T-helper 17 cell (primary cell): ENCODE measurements at places on chromosomes 16 and 17.

DNA sequence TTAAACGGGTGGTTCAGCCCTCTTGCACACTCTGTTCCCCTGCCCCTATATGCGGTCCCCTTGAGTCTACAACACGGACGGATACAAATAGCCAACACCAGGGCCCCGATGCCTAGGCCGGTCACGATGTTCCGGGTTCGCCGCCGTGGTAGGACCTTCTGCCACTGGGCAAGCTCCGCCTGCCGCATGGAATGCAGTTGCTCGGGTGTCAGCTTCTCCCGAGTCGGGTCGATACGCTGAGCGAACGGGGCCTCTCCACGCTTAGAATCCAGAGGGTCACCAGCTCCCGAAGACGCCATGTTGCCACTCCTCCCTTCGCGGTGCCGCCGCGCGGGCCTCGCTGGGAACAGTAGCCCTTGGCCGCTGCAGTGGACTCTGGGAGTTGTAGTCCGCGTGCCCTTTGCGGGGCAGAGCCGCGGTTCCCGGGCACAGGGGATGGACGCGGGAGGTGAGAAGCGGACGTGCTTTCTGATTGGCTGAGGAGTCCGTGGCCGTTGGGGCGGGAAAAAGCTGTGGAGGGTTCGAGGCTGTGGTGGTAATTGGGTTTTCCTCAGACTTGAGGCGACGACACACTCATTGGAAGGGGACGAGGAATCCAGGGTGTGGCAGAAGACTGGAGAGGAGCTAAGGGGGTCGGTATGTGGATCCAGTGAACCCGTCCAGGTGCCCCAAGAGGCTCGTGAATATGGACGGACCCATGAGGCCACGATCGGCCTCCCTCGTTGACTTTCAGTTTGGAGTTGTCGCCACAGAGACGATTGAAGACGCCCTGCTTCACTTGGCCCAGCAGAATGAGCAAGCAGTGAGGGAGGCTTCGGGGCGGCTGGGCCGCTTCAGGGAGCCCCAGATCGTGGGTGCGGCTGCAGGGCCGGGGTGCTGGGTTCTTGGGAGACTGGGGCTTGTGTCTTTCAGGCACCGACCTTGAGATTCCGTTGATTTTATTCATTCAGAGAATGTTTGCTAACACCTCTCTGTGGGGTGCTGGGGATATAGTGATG, at the start of the genes CNTD1 and COA3:
Gene CNTD1 (plus strand): TSS at position 479 of the 998 bp plus-strand sequence. CDS start 207 bp downstream, at position 686.
Gene COA3 (minus strand): TSS at position 322 of the 998 bp plus-strand sequence. CDS start 23 bp downstream, at position 299.
- DNase-seq: peak; percentile 64

DNA sequence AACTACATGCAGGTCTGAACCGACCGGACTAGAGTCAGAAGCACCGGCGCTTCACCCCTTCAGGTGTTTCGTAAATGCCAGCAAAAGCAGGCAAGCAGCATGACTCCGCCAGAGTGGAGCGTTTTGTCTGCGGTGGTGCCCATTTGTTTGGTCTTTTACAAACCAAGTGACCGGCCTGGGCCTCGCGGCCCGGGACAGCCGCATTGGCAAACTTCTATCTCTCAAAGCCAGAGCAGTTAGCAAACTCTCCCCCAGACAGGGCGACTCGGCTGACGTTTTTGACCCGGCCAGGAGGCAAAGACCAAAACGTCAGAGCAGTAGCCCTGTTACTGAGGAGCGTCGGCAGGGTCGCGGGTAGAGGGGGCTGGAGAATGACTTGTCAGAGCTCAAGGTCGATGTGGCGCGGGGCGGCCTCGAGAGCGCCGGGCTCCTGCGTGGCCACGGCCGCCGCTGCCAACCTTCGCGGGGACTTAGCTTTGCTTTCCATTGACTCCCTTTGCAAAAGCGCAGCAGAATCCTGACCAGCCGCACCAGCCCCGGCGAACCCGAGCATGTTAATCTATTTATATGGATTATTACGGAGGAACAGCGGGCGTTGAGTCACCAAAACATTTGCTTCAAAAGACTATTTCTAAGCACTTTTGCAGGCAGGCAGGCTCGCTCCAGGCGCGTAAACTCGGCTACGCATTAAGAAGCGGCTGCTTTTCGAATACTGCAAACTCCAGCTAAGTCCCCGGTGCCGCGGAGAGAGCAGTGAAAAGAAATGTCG, 763 bp upstream of the SOX9 start:
- DNase-seq: no peak

- no peak for DNase-seq
Observed at GRCh38 chr17:54971901-54972300, 3.3 kb downstream of the STXBP4 start.

GRCh38 chr17:79937391-79938335, 98.0 kb downstream of the TBC1D16 start:
- no peak for DNase-seq

DNA sequence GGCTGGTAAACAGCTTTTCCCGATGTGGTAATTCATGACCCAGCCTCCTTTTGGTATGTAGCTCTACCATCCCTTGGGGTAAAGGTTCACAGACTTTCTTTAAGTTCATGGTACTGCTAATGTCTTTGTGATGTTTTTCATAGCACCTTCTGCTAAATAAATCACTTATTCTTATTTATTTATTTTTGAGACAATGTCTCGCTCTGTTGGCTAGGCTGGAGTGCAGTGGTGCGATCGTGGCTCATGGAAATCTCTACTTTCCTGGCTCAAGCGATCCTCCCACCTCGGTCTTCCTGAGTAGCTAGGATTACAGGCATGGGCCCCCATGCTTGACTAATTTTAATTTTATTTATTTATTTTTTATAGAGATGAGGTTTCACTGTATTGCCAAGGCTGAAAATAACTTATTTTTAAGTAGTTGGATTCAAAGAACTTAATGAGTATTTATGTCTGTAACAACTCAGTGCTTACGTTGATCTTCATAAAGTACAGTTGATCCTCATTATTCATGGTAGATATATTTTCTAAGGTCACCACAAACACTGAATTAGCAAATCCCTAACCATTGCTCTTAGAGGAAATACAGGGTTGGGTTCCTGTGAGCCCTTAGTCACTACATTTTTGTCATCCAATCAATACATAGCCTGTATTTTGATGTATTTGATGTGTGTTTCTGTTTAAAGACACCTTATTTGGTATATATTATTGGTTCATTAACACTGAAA, 97.1 kb downstream of the SHISA9 start:
- DNase-seq: no peak

DNA sequence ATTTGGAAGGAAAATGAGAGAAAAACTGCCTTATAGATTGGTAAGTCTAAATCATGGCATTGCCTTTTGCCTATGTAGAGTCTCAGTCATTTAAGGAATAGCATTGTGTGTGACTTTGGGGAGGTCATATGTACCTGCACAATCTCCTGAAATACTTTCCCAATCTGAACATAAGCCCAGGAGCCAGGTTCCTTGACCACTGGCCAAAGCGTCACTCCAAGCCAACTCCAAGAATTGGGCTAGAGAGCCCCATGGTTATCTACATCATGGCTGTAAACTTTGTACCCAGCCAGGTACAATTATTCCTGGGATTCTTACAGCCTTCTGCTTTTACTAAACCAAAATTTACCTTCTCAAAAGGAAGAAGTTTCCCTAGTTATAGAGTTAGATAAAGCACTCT, 40.8 kb upstream of the MED13 start:
- DNase-seq: no peak

DNA sequence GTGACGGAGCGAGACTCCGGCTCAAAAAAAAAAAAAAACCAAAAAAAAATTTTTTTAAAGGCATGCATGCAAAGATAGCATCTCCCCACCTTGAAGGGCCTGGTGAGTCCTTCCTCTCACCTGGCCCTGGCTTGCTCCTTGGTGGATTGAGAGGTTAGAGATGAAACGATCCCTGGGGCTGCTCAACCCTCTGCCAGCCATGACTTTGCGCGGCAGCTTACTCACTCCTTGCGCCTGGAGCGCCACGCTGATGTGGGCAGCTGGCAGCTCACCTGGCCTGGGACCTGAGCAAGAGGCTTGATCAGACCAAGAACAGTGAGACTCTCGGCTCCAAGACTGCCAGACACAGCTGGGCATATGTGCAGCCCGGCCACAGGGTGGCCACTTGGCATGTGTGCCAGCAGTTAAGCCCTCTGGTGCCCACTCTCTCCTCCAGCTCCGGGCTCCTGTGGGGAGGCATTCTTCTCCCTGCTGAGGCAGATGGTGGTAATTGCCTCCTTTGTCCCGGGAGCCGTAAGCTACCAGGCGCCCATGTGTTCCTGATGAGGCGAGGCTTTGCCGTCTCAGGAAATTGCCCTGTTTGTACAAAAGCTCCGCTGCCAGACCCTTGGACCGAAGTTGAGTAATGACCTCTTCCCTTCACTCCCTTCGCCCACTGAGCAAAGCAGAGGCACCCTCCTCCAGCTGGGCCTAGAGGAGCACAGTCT, 5.1 kb upstream of the EVPL start:
- no peak for DNase-seq

GRCh38 chr17:19812407-19812806, 55.3 kb downstream of the ULK2 start:
- DNase-seq: no peak

- DNase-seq: no peak
Observed at GRCh38 chr16:20844588-20844987, 38.3 kb downstream of the REXO5 start.
